ENCODE measurements at places on chromosomes 6 and 20.
A peak's percentile ranks its signal among the peaks of the same experiment; 100 is the strongest.

- DNase-seq, result no peak
Measured at GRCh38 chr6:11219400-11219834, 13.1 kb downstream of the NEDD9 start.

DNA sequence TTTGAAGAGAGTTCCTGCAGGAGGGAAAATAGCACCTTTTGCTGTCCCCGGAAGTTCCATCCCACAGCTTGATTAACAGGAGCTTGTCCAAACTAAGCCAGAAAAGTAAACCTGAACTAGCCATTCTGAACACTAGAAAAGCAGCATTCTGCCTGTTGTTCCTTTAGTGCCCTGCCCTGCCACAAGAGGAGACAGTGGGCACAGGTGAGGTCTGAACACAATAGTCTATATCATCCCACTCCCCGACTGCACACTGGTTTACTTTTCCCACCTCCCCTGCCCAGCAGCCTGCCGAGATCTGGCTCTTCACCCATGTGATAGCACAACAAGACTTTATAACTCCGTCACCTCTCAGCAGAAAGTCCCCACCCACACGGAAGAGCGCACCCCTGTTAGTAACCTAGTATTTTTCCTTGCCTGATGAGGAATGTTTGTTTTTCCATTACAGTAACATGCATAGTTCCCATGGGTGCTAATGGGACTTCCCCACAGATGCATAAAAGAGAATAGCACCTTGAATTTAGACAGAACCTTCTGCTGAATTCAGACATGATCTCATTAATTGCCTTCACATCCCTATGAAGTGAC lies 59.7 kb downstream of the TFAP2A start:
- DNase-seq, result no peak

GRCh38 chr6:18795726-18796125 lies 408.6 kb downstream of the RNF144B start:
- DNase-seq, result no peak

GRCh38 chr20:44745598-44746366 lies at the start of gene KCNK15:
Gene KCNK15 (plus strand): TSS chr20:44745865. CDS start chr20:44745911, 46 bp downstream.
- peak; percentile 65 for DNase-seq

DNA sequence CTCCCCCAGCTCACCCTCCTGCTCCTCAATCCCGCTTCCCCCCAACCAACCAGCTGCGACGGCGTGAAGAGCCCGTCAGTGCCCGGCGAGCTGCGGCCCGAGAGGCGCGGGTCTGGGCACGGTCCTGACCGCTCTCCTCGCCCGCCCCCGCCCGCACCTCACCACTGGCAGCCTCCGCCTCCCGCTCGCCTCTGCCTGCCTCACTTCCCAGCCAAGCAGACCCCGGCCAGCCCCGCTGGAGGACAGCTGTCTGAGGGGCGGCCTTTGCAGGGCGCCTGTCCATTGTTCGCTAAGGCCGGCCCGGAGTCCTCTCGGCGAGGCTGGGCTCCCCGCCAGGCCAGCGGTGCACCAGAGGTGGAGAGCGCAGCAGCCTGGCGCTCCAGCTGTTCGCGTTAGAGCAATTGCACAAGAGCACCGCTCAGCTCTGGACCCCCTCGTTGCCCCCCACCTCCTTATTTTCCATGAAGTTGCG lies 1.3 kb downstream of the SOBP start:
- DNase-seq, result no peak

- DNase-seq, result peak; percentile 82
Measured at GRCh38 chr6:127266178-127266891, at the start of gene RNF146. Gene RNF146 (plus strand): TSS chr6:127266864. CDS start chr6:127280339, 13,475 bp downstream.

DNA sequence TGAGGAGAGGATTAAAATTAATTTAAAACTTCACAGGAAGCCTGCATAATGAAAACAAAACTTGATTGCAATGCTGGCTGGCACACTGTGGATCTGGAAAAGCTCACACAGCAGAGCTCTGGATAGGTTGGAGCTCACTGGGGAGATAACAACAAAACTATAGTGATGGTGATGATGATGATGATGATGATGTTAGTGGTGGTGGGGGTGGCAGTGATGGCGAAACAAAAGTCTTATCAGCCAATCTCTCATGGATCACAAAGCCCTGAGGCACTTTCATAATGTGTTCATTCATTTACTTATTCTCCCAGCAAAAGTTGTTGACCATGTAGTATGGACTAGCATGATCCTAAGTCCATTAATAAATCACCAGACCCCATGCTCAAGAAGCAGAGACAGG lies 152.0 kb downstream of the MBOAT1 start:
- no peak for DNase-seq

DNA sequence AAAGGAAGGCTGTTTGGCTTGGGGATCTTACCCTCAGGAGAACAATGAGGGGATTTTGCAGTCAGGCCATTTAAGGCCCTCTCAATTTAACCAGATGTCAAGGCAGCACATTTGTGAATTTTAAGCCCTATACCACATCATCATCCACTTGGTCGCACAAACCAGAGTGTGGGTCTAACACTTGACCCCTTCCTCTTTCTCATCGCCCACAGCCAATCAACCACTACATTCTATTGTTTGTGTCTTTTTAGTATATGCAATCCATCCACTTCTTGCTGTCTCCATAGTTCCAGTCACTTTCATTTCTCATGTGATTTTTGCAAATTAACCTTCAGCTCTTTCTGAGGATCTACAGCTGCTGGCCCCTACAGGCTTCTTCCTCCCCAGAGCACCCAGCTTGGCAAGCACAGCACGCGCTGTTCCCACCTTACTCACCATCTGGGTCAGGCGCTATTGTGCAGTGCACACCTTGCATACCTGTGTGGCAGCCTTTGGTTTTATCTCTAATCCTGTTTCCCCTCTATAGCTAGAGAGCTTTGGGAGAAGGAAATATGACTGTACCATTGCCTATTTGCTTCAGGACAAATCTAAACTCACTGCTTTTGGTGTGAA lies 32.3 kb upstream of the CD83 start:
- DNase-seq, result no peak

DNA sequence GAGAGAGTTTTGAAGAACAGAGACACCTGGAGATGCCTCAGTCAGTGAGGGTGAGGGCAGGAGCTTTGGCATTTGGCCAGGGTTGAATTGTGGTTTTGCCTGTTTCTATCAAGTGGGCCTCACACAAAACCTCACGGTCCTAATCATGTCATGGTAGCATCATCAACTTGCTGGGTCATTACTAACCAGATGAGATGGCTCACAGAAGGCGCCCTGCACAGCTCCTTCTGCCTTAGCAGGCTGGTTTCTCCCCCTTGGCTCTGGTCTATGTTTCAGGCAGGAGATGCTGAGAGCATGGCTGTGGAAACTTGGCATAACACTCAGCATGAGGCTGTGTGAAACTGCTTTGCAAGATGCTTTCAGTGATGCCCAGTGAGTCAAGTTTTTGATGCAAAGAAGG lies 99.3 kb downstream of the LRRC1 start:
- no peak for DNase-seq

GRCh38 chr6:72635636-72636035 lies 13.8 kb downstream of the KCNQ5 start:
- no peak for DNase-seq

DNA sequence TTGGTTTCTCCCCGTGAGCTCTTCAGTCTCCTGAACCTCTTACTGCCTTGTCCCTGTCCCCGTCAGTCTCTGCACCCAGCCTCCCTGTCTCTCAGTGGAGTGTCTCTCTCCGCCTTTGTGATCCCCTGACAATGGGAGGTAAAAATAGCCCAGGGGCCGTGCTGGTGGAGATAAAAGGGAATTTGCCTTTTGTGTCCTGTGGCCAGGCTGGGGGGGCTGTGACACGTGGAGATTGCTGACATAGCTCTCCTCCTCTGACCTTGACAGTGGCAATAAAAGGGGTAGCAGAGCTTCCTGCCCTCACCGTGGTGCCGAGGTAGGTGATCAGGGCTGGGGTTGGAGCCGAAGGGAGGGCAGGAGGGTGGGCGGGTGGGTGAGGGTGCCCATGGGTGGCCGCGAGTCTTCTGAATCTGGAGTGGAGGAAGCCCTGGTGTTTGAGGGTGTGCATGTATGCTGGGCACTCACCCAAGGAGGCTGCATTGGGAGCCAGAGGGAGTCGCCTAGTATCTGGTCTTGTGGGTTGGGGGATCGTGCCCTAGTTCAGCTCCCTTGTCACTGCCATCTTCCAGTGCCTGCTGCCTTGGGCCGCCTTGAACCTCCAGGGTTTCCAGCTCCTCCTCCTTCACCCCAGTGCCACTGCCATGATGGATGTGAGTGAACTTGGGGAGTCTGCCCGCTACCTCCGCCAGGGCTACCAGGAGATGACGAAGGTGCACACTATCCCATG lies 21.9 kb downstream of the MYH7B start:
- no peak for DNase-seq

GRCh38 chr6:128754658-128755256 lies 128.2 kb upstream of the LAMA2 start:
- DNase-seq, result no peak

GRCh38 chr20:20360464-20360863 lies 7.4 kb upstream of the INSM1 start:
- DNase-seq, result peak; percentile 75

DNA sequence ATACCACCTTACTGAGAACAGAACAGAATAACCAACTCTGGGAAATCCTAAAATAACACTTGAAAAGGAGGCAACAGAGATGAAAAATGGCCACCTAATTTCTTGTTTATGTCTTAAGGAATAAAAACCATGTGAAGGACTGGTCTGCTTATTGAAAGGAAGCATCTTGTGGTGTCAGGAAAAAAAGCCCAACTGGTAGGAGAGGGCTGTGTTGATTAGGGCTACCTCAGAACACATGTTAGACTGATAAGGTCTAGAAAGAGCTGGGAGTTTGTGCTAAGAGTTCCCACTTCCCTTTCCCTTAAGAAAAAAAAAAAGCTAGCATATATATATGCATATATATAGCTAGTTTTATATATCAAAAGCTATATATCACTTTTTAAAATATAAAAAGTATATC lies 425.3 kb upstream of the BTBD3 start:
- DNase-seq, result no peak

DNA sequence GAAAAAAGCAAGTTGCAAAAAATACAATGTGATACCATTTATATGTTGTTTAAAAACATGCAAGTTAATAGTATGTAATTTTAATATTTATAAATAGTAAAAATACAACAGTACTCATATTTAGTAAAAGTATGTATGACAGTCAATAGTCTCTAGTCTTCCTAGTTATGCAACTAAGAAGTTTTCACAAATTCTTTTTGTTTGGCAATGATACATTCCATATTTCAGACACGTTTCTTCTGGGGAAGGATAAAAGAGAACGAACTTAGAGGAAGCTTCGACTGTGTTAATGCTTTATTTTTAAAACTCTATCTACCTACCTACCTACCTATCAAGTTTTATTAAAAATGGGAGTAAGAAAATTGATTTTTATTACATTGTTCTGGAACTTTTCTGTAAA lies 77.7 kb downstream of the UBE3D start:
- DNase-seq, result no peak

GRCh38 chr6:43767553-43768505 lies 2.2 kb upstream of the VEGFA start:
- no peak for DNase-seq

DNA sequence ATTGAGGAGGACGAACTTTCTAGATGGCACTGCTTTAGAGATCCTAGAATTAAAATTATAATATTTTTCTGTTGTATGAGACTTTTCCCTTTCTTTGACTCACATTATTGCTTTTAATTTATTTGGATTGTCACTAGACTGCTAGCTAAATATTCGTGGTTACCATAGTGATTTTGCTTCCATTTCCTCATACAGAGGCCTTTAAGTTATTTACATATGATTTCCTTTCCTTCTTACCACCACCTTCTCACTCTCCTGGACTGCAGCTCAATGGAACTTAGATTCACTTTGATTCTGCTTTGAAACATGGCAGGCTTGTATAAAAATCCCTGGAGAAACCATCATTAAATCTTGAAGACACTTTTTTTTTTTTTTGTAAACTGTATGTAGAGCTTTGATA lies 222.9 kb downstream of the LAMA2 start:
- no peak for DNase-seq

- DNase-seq, result no peak
Measured at GRCh38 chr20:43653966-43654365, 12.9 kb upstream of the MYBL2 start.

DNA sequence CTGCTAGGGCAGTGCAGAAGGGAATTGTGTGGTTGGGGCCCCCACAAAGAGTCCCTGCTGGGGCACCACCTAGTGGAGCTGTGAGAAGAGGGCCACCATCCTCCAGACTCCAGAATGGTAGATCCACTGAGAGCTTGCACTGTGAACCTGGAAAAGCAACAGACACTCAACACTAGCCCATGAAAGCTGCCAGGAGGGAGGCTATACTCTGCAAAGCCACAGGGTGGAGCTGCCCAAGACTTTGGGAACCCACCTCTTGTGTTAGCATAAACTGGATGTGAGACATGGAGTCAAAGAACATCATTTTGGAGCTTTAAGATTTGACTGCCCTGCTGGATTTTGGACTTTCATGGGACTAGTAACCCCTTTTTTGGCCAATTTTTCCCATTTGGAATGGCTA lies 328.4 kb upstream of the KHDRBS2 start:
- DNase-seq, result no peak

DNA sequence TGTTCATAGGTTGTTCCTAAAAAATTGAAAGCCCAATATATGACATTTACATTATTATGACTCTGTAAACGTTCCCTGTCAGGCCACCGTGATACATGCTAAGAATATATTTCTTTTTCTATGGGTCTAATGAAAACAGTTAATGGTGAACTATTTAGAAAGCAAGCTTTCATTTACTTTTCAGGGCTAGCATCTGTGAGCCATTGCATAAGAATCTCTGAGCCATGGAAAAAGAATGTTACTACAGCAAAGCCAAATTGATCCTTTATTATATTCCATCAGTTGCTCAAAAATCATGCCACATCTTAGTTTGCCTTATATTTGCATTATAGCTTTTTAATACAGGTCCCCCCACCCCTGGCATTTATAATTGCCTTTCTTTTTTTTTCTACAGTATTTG lies 275.5 kb downstream of the ZFAND3 start:
- DNase-seq, result no peak

DNA sequence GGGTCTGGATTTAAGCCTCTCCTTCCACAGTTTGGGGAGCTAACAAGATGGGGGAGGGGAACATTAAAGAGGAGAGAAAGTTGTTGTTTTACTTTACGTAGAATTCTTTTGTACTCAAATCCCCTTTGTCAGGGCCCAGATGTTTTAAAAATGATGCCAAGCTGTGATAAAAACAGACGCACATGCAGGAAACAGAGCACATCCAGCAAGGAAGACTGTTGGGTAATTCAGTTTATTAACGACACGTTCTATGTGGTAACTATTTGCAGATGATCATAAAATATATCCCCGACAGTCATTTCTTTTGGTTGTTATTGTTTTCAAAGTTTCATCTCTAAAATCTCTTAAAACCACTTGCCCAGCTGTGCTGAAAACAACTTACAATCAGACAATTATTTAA lies 307.0 kb upstream of the PRDM1 start:
- no peak for DNase-seq

- DNase-seq, result no peak
Measured at GRCh38 chr6:45447005-45447404, 69.3 kb upstream of the SUPT3H start.
